ENCODE measurements at places on chromosomes 6 and 20.
A peak's percentile ranks its signal among the peaks of the same experiment; 100 is the strongest.

DNA sequence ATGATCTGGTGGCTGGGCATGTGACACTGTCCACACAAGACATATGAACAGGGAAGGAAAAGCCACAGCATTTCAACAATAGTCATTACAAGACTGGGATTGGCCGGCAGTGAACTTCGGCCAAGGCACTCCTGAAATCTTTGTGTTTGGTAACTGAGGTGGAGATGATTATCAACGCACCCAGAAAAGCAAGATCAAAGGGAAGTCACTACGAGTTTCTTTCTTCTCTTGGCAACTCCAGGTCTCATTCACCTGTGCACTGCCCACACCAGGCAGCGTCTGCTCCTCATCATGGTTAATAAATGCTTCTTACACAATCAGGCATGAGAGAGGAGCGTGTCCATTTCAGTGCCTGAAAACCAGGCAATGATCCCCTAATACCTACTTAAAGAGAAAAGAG lies 20.5 kb upstream of the FOXC1 start:
- no peak for DNase-seq

GRCh38 chr20:60802676-60803075 lies 449.4 kb upstream of the CDH4 start:
- DNase-seq: no peak

GRCh38 chr6:137191670-137192069 lies 18.2 kb upstream of the IL22RA2 start:
- no peak for DNase-seq

DNA sequence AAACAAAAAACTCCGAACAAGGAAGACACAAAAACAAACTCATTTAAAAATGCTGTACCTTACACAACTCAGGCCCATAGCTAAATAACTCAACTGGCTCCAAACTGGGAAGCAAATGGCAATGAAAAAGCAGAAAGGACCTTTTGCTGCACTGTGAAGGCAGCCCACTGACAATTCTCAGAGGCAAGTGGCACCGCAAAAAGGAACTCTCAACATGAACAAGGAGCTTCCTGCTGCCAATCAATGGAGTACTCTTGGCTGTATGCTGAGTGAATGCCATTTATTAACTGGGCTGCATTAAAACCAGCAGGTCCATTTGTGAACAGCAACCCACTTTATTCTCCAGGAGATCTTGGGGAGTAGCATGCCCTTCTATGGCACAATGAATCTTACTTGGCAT lies 209.9 kb downstream of the PTPRK start:
- no peak for DNase-seq

DNA sequence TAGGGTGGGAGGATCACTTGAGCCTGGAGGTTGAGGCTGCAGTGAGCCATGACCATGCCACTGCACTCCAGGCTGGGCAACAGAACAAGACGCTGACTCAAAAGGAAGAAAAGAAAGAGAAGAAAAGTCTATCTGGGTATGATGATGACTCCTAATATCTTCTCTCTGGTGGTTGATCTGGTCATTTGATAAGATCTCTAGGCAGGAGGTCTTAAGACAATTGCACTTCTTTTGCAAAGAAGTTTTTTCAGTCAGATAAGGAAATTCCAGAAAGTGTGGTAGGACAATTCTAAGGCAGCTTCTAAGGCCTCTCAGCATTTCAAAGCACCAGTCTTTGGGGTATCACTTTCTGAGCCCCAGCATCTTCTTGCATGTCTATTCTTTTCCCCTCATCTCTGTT lies 7.7 kb upstream of the AIF1 start:
- DNase-seq: no peak

DNA sequence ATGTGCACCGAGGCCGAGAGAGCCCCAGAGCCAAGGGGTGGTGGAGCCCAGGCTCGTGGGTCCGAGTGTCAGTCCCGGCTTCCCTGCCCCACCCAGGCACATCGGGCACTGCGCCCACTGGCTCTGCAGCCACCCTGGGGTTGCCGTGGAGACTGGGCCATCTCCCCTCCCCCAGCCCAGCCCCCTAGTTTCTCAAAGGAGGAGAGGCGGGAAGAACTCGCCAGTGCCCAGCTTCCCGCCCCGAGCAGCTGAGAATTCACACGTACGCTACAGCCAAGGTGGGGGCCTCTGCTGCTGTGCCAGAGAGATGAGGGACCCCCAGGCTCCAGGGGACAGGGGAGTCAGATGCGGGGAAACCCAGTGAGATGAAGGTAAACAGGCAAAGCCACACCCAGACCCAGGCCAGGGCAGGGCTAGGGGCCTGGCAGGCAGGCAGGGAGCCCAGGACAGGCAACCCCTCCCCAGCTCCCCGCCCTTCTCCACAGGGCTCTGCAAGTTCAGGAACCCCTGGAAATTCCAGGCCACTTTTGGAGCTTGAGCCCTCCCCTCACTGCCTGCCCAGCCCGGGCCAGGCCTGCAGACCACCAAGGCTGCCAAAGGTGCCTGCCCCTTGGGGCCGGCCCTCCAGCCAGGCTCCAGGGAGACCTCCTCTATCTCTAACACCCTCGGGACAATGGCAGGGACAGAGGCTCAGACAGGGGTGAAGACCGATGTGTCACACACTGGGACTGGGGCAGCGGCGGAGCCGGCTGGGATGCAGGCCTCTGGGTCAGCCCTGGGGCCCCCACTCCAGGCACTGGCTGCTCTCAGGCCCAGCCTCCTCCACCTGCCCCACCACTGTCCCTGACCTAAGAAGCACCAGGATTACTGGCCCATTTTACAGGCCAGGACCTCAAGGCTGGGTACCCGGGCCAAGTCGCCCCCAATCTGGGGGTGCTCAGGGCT lies 6.0 kb downstream of the LAMA5 start:
- no peak for DNase-seq

- DNase-seq: no peak
Measured at GRCh38 chr20:19780261-19780660, 22.2 kb downstream of the RIN2 start.

GRCh38 chr6:122400121-122400450 lies 634 bp downstream of the HSF2 start:
- DNase-seq: no peak

DNA sequence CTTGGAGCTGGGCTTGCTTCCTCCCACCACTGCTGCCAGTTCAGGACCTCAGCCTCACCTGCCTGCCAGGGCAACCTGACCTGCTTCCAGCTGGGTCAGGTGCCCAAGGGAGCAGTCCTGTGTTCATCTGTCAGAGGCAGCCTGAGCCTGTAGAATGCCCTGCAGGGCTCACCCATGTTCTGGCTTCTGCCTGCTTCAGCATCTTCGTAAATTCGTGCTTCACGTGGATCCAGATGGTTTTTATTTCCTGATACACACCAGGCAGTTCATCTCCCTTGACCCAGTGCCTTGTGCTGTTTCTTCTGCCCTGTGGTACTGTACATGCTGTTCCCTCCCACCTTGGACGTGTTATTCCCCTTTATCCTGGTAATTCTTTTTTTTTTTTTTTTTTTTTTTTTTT lies 50.2 kb downstream of the ARID1B start:
- no peak for DNase-seq

- peak; percentile 35 for DNase-seq
Measured at GRCh38 chr6:31576897-31577578, 1.7 kb downstream of the TNF start.

GRCh38 chr6:131982740-131983259 lies 31.6 kb upstream of the CCN2 start:
- DNase-seq: no peak

GRCh38 chr20:23111307-23111943 lies 25.3 kb upstream of the CD93 start:
- DNase-seq: no peak

- DNase-seq: no peak
Measured at GRCh38 chr6:8229915-8230756, 127.8 kb upstream of the EEF1E1 start.

DNA sequence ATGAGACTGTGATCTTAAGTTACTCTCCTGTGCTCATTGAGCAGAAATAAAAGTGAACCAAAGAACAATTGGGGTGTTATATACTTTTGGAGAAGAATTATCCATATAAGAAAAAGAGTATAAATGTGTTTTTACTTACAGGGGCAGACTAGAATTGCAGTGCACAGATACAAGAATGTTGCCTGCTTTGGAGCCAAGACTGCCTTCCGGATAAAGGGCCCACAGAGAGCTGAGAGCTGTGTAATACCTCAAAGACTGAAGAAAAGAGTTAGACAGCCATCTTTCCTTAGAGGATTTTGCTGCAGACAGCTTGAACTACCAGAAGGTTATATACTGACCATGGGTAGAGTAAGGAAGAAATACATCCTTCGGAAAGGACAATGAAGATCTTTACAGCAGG lies 1235.5 kb upstream of the CITED2 start:
- DNase-seq: no peak

DNA sequence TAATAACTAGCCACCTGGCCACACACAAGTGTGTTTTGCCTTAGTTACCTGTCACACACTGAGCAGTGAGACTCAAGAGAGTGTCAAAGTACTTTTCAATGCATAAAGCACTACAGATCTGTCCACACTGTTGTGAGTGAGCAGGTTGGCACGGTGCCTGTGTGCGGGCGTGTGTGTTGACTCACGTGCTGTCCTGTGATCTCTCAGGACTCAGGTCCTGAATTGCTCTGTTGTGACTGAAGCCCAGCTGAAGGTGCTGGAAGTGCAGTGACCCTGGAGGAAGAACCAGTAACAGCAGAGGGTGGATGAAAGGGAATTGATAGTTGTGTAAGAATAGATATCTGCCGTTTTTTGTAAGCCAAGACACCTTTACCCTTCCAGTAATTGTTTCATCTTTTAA lies 18.3 kb downstream of the SLC16A10 start:
- DNase-seq: no peak

- no peak for DNase-seq
Measured at GRCh38 chr20:25672659-25673235, 23.9 kb downstream of the ZNF337 start.

DNA sequence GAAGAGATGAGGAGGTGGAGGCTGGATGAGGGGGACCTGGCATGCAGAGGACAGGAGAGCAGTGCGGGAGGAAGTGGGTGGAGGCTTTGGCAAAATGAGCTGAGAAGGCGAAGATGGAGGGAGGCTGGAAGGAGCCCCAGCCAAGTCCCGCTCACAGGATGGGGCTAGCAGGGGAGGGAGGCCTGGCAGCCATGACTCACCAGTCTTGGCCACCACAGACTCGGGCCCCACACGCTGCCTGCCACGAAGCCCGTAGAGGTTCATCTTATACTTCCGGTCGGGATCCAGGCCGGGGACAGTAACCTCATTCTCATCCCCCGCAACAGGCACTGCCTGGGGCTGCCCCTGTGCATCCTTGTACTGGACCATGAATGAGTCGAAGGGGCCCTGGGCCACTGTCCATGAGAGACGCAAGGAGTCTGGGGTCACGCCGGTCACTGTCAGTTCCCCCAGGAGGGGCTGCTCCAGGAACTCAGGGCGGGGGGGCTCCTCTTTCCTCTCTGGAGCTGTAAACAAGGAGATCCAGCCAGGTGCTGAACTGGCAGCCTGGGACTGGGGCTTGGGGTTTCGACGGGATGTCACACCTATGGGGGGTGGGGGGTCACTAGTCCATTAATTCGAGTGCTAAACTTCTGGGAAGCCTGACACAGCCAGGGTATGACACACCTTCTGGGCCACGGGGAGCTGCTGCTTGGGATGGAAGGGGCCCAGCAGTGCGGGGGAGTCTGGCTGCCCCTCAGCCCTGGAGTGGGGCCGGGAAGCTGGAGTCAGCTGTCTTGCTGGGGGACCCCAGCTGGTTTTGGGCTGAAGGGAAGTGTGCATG lies 27.8 kb downstream of the TNXB start:
- DNase-seq: no peak

- no peak for DNase-seq
Measured at GRCh38 chr6:95686895-95687294, 109.6 kb downstream of the MANEA start.

DNA sequence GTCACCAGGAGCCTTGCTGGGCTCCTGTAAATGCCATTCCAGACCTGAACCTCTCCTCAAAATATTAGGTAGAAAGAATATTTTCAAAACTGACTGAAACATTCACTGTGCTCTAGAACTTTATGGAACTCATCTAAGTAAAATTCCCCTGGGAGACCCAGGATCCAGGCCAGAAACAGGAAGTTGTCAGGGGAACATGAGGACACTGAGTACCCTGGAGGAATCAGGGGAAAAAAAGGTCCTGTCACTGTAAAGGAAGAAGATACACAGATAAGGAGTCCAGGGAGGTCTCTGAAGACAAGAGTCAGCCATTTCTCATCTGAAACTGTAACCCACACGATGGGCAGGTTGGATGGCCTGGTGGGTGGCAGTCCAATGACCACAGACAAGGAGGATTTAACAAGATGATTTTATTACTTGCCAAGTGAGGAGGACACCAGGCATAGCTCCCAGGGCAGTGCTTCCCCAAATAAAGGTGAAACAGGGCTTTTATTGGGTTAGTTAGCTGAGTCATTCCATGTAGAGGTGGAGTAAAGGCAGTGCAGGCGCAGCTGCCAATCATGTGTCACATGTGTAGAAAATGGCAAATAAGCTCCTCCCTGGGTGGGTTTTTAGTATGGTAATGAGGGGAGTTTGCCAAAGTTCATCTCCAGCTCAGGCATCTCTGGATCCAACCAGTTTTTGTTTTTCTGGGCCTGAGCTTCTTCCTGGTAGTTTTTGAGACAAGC lies 138.5 kb downstream of the RCAN2 start:
- no peak for DNase-seq

GRCh38 chr6:125818225-125818657 lies 27.5 kb downstream of the NCOA7 start:
- DNase-seq: no peak

- no peak for DNase-seq
Measured at GRCh38 chr20:30284281-30284905, 973.1 kb upstream of the DEFB115 start.

DNA sequence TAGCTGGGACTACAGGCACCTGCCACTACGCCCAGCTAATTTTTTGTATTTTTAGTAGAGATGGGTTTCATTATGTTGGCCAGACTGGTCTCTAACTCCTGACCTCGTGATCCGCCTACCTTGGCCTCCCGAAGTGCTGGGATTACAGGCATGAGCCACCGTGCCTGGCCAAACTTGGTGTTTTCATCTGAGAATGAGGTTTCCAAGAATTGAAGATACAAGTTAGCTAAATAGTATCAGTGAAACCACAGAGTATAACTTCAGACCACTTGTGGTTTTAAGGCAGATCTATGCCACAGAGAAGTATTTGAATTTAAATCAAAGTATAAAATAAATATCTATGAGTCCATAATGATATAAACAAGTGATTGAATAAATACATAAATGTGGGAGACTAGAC lies 70.1 kb downstream of the SLC16A10 start:
- DNase-seq: no peak

Measured in T-helper 1 cell (primary cell).